ENCODE measurements at places on chromosomes 2 and 18. TPM values are rescaled to one million over a fixed set of nuclear protein-coding genes. Genes with fewer than 3 reads are reported as not detected.
A peak's percentile ranks its signal among the peaks of the same experiment; 100 is the strongest.

GRCh38 chr2:105822186-105822585 lies 77.5 kb downstream of the NCK2 start:
- DNase-seq, result no peak

DNA sequence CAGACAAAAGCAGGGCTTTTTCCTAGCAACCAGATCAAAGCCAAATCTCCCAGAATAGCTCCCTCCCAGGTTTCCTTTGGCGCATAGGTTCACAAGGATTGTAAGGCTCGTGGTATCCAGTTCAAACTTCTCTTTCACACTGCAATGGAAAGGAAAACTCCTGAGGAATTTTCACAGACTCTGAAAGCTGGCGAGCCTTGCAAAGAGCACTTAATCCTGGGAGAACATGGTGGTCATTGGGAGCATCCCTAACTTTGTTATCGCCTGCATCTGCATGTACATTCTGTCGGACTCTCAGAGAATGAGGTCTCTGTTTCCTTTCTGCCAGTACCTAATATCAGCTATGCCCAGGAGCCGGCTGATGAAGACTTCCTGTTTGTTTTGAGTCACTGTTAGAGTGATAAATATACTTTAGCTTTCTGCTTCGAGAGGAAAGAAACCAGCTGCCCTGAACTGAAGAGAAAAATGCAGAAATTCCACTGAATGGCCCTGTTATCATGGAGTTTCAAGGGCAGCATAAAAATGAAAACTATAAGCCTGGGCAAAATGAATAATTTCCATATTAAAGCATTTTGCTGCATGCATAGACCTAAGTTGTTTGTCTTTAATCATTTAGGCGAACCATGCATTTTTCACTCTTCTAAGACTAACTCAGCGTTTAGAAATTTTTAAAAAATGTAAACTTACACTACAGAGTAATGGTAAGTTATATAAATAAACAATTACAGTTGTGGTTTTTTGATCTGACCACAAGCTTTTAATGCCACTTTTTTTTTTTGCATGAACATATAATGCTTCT lies 76.4 kb upstream of the ZEB2 start:
- peak; percentile 26 for DNase-seq

SLC39A6 gene
- total RNA-seq, result 24.2 TPM

- no peak for DNase-seq
These were observed 219.6 kb downstream of the ETAA1 start for GRCh38 chr2:67616749-67617148.

GRCh38 chr2:104872866-104873688 lies 19.2 kb downstream of the POU3F3 start:
- peak; percentile 55 for DNase-seq

DNA sequence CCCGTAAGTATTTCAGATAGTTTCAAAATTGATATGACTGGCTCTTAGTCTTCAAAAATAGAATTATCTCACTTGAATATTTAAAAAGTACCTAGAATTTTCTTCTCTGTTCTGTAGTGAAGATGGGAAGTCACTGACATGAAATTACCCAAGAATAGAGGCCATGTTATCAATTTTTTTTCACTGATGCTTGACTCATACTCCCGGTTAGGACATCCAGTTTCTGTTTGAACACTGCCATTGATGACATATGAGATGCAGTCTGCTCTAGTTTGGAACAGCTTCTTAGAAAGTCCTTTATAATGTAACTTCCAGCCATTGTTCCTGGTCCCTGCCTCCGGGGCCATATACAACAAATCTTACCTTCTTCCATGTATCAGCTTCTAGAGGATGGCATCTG lies 26.0 kb downstream of the MAP3K20 start:
- no peak for DNase-seq

DNA sequence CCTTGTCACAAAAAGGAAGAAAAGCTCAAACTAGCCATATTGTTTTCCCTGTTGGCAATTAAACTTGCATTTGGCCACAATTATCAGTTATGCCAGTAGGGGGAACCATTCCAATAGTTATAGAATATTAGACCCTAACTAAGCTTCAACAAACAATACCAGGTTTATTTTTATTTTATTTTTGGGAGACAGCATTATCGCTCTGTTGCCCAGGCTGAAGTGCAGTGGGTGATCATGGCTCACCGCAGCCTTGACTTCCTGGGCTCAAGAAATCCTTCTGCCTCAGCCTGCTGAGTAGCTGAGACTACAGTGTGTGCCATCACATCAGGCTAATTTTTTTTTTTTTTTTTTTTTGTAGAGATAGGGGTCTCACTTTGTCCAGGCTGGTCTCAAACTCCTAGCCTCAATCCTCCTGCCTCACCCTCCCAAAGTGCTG lies 102.1 kb downstream of the ATAD2B start:
- DNase-seq, result no peak

KANSL3 gene
- 55.9 TPM for total RNA-seq

ACVR1C gene
- 0.98 TPM for total RNA-seq

CNGA3 gene
- not detected for total RNA-seq

DNA sequence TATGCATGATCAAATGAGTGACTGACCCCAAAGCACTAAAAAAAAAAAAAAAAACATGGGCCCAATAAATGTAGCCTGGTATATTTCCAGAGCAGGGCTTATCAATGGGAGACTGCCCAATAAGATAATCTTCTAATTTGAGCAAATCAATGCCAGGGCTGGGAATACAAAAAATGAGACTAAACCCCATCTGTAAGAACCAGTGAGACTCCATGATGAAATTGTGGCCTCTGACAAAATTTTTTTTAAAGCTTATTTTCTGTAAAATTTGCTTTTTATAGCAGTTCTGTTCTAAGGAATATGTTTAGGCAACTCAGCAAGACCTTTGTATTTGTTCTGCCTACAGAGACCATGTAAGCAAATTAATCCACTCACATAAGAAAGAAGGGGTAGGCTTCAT lies 186.8 kb upstream of the CCDC150 start:
- DNase-seq, result no peak

NFATC1 gene
- total RNA-seq, result 23.4 TPM

DNA sequence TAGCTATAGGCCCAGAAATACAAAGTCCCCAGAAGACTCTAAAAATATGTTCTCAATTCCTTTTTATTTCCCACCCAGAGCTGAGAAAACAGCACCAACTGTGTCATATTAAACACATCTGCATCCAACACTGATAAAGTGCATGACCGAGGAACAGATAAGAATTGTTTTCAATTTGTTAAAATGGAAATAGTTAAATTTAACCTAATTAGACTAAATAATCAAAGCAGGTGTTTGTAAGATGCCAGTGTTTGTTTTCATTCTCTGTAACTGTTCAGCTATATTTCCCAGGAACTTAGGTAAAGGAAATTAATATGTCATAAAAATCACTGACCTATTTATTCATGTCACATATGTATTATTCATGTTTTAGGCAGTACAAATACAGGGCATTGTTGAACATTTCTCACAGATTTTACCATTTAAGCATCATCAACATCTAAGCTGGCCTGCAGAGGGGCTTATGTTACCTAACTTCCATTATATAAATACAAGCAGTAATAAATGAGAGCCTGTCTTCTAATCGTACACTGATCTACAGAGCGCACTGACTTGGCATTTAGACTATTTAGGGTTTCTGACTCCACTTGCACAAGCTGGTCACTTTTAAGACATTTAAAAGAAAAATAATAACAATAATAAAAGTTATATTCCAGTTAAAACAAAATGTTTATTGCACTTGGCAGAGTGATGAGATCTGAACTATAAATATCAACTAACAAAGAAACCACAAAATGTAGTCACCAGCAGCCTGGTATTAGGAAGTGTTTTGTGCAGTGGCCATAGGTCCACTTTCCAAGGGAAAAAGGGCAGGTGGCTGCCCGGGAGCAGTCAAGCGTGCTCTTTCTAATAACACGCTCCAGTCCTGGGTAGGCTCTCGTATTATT lies 86.6 kb upstream of the ZFP36L2 start:
- DNase-seq, result no peak

DNA sequence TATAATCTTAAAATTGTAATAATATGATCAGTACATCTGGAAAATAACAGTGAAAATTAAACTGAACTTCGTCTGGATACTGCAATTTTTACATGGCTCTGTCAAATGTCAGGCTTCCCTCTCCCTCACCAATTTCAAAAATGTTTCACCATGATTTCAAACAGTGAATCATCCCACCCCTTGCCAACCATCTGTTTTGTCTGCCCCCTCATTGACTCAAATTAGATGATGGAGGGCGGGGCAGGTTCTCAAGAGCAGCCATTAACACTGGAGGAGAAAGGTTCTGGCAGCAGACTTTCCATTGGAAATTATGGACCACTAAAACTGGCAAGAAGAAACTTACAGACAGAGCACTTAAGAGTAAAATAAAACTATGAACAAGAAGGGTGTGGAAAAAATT lies 1195.7 kb upstream of the ZEB2 start:
- no peak for DNase-seq

SPP2 gene
- not detected for total RNA-seq

POTEE gene
- total RNA-seq, result not detected

DNA sequence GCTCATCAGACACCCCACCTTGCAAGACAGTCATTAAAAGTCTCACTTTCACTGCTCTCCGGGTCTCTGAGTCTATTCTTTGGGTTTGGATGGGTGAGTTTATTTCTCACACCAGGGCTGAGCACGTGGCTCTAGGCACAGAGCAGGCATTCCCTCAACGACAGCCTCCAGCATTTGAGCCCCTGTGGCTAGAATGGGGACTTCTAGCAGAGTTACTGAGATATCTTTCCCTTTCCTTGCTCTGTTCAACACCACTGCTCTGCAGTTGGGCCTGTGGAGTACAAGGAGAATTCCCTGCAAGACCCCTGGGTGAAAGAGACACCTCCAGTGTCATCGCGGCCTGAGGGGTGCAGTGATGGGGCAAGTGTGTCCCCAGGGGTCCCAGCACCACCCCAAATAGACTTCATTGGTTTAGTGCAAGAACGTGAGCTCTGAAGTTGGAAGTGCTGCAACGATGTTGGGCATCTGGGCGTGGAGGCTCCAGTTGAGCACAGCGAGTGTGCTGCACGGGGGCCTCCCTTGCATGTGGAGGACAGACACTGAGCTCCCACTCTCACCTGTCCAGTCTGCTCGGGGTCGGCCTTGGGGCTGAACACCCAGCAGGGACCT lies 184.1 kb upstream of the HS6ST1 start:
- DNase-seq, result peak; percentile 15

DNA sequence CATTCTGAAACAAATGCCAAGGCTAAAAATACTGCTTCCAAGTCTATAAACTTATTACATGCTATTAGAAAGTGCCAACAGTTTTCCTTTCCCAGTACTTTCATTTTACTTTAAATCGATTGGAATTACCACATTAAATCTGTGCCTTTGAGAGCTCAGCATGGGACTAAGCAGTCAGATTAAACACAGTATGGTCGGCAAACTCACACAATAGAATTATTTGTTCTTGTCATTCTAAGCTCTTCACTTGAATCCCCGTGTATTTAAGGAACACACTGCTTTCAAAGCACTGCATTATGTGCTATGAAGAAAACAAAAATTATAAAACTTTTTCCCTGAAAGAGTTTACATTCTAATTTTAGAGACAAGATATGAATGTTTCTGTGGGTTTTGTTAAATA lies 444.4 kb upstream of the SLC39A10 start:
- DNase-seq, result no peak

DNA sequence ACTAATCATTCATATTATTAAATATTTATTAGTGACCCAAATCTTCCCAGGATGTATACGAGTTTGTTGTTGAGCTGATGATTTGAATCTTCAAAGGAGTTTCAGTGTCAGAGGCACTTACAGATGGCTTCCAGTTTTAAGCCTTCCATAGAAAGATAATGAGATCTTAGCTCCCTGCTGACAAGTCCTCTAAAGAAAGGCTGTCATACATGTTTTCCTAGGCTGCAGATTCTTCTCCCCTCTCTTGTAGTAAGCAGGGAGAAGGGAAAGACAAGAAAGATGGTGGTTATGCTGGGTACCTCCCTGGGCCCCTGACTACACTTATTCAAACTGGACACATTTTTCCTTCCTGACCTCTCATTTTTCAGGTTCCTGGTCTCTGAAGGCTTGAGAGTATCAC lies 8.1 kb upstream of the GAREM1 start:
- DNase-seq, result no peak

LRRC30 gene
- total RNA-seq, result not detected

DNA sequence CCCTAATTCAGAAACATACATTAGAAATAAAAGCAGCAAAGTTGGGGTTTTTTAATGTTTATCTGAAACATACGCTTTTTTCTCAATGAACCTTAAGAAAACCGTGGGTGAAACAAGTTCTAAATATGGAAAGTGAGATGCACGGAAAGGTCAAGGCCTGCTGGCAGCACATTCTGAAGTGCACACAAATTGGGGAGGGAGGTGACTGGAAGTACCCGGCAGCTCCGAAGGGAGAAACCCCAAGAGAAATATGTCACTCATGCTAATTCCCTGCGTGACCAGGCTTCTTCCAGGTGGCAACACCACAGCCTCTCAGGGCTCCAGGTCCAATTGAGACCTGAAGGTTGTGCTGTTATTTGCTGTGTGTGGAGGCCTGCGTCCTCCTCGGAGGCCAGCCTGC lies 45.5 kb downstream of the EIPR1 start:
- DNase-seq, result no peak

DNA sequence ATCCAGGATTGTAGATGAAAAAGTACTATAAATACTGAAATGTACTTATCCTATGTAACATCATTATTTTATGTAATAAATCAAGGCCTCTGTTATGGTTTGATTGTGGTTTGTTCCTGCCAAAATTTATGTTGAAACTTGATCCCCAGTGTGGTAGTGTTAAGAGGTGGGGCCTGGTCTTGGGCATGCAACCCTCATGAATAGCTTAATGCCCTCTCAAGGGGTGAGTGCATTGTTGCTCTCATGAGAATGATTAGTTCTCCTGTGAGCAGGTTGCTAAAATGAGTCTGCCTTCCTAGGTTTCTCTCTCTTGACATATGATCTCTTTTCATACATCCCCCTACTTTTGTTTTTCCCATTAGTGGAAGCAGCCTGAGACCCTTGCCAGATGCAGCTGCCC lies 915.4 kb downstream of the TSN start:
- DNase-seq, result no peak

AMER3 gene
- total RNA-seq, result not detected

DNA sequence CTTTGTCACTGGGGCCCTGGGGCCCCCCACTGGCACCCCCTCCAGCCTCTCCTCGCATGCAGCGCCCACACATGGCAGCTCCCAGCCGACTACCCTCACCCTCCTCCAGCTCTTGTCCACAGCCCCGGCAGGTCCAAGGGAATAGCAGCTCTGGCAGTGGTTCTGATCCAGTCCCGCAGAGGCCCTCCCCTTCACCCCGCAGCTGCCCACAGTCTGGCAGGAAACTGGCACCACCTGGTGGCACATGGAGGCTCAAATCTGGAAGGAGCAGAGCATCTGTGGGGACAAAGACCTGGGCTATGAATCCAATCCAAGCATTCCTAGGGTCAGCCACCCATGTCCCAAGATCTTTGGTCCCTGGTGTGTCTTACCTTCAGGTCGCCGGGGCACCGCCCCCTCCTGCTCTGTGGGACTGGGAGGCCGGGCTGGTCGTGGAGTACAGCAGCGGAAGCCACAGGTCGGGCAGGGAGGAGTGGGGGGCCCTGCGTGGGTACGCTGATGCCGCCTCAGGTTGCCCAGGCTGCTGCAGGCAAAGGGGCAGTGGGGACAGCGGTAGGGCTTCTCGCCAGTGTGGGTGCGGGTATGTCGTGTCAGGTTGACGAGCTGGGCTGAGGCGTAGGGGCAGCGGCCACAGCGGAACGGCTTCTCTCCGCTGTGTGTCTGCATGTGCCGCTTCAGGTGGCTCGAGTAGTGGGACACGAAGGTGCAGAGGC lies 2.3 kb downstream of the ZNF513 start:
- no peak for DNase-seq

ABCG8 gene
- 0.10 TPM for total RNA-seq

GRCh38 chr2:54420524-54421172 lies 35.5 kb upstream of the SPTBN1 start:
- no peak for DNase-seq

- no peak for DNase-seq
These were observed 42.5 kb upstream of the LCLAT1 start for GRCh38 chr2:30404319-30405259.
